ENCODE measurements at places on chromosomes 1 and 21. TPM values are rescaled to one million over a fixed set of nuclear protein-coding genes. Genes with fewer than 3 reads are reported as not detected.
A peak's percentile ranks its signal among the peaks of the same experiment; 100 is the strongest.

DNA sequence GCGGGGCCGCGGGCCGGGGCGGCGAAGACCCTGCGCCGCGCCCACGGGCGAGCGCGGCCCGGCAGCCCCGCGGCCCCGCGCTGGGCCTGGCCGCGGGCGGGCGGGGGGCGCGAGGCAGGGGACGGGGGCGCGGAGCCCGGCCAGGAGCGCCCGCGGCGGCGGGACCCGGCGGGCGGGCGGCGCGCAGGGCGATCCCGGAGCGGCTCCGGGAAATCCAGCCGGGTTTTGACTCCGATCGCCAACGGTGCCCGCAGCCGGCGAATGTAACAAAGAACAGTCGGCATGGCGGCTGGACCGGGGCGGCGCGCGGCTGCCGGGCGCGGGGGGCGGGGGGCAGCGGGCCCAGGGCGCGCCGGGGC, 334 bp downstream of the PRDM15 start:
- peaks cover 16% of the 10 kb centered on the region for H3K4me1 ChIP-seq
- peak; percentile 84 for DNase-seq

- H3K27ac ChIP-seq: no peak overlapping the region
- no peak overlapping the region for H3K4me3 ChIP-seq
- H3K36me3 ChIP-seq: no peaks in the 10 kb centered on the region
- no peaks in the 10 kb centered on the region for H3K4me1 ChIP-seq
- H3K27me3 ChIP-seq: peaks cover 32% of the 10 kb centered on the region
Measured at GRCh38 chr21:37605006-37605405, 238.4 kb downstream of the DYRK1A start.

DNA sequence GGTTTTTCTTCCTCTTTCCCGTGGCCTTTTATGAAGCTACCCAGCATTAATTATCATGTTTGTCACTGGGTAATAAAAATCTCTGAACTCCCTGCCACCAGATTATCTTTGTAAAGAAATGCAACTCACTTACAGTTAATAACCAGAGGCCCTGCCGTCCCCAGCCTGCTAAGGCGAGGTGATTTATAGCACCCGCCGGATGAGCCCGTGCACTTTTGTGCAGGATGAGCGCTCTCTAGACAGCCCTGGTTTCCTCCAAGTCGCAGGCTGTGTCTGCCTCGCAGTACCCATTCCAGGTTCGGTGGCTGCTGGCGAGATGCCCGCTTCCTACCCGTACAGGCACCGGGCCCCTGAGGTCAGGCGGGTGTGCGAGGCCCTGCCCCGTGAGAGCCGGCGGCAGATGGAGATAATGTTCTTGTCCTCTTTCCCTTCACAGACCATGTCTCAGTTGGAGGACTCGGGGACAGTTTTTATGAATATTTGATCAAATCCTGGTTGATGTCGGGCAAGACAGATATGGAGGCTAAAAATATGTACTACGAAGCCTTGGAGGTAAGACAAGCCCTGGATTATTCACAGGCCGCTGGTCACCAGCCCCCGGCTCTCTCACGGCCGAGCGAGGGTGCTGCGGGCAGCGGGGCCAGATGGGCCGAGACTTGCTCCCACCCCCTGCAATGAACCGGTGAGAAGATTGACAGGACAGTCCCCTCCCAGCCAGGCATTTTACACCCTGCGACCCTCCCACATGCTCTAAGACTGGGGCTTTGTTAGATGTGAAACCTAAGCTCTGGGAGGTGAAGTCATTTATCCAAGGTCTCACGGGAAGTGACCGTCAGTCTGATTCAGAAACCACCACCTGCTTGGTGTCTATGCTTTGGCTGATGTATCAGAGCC, 28.5 kb upstream of the SELENON start:
- no peak for DNase-seq
- H3K27ac ChIP-seq: no peak overlapping the region
- H3K4me3 ChIP-seq: no peak overlapping the region
- H3K4me1 ChIP-seq: peaks cover 17% of the 10 kb centered on the region
- no peaks in the 10 kb centered on the region for H3K36me3 ChIP-seq
- peaks cover 17% of the 10 kb centered on the region for H3K27me3 ChIP-seq

DNA sequence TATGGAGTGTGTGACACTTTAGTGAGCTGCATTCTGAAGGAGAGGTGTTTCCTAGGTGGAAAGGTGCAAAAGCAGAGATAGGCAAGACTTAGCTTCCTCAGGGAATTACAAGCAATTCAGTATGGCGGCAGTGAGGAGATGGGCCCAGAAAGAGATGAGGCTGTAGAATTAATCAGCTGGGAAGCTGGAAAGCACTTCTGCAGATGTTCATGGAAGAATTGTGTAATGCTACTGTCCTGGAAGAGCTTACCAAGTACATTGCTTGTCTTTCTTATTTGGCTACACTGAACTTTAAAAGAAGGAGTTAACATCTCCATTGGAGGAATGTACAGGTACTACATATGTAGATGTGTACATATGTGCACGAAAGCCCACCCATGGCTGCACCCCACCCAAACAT, 103.7 kb upstream of the DPT start:
- peaks cover 15% of the 10 kb centered on the region for H3K4me1 ChIP-seq
- no peak for DNase-seq
- no peaks in the 10 kb centered on the region for H3K36me3 ChIP-seq
- no peaks in the 10 kb centered on the region for H3K27me3 ChIP-seq
- H3K4me3 ChIP-seq: no peak overlapping the region

- peaks cover 43% of the 10 kb centered on the region for H3K36me3 ChIP-seq
- peak overlapping the region; percentile 20 for H3K27ac ChIP-seq
- H3K4me3 ChIP-seq: no peak overlapping the region
- H3K27me3 ChIP-seq: no peaks in the 10 kb centered on the region
- H3K4me1 ChIP-seq: peaks cover 52% of the 10 kb centered on the region
Measured at GRCh38 chr1:91724231-91724630, 161.7 kb downstream of the TGFBR3 start.

DNA sequence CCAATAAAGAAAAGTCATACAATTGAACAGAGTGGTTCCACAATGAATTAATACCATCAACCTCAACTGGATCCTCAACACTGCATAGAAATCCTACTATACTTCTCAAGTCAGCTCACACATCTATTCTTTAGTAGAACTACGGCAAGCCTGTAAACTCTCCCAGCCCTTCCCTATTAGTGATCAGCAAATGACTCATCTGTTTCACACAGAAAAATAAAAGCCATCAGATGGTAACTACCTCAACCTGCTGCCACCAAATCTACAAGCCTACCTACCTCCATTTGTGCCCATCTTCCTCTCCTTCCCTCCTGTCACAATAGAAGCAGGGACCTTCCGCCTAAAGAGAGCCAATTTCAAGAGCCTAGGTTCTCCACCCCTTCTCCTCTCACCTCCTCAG, 63.6 kb downstream of the DMAP1 start:
- H3K36me3 ChIP-seq: no peaks in the 10 kb centered on the region
- no peak for DNase-seq
- H3K4me3 ChIP-seq: no peak overlapping the region
- H3K27me3 ChIP-seq: no peaks in the 10 kb centered on the region
- H3K4me1 ChIP-seq: no peaks in the 10 kb centered on the region

DNA sequence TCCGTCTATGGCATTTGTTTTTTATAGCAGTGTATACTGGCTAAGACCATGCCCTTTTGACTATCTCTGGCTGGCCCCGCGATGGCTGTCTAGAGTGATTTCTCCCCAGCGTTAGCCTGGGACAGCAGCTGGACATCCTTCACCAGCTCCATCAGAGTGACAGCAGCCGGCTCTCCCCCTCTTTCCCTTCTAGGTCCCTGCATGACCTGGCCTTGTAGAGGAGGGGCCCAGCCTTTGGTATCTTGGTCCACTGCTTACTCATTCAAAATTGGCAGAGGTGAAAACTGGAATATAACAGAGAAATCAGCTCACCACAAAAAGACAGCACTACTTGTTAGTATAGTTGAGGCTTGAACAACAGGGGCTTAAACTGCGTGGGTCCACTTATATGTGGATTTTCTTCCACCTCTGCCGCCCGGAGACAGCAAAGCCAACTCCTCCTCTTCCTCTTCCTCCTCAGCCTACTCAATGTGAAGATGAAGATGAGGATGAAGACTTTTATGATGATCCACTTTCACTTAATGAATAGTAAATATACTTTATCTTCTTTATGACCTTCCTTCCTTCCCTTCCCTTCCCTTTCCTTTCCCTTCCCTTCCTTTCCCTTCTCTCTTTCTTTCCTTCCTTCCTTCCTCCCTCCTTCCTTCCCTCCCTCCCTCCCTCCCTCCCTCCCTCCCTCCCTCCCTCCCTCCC, 29.4 kb upstream of the B3GALNT2 start:
- no peak overlapping the region for H3K27ac ChIP-seq
- no peak overlapping the region for H3K4me3 ChIP-seq
- H3K27me3 ChIP-seq: peaks cover 2% of the 10 kb centered on the region
- no peak for DNase-seq
- H3K4me1 ChIP-seq: no peaks in the 10 kb centered on the region

DNA sequence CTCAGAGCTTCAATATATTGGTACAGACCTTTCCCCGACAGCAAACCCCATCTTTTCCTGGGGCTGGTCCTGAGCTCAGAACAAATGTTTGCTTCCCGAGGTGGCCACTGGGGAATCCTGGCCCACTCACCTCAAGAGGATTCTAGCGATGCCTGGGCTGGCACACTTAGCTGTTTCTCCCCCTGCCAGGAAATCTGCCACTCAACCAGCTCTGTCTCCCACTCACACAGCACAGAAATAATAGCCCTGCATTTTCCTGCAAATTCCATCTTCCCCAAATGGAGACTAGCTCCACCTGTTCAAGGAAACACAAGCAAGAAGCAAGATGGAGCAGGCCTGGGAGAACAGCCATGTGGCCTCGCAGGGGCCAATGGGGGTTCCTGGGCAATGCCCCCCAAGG, 21.1 kb downstream of the KCNN3 start:
- no peak for DNase-seq
- H3K4me1 ChIP-seq: peaks cover 6% of the 10 kb centered on the region
- H3K36me3 ChIP-seq: no peaks in the 10 kb centered on the region
- H3K27ac ChIP-seq: no peak overlapping the region
- peaks cover 3% of the 10 kb centered on the region for H3K27me3 ChIP-seq

DNA sequence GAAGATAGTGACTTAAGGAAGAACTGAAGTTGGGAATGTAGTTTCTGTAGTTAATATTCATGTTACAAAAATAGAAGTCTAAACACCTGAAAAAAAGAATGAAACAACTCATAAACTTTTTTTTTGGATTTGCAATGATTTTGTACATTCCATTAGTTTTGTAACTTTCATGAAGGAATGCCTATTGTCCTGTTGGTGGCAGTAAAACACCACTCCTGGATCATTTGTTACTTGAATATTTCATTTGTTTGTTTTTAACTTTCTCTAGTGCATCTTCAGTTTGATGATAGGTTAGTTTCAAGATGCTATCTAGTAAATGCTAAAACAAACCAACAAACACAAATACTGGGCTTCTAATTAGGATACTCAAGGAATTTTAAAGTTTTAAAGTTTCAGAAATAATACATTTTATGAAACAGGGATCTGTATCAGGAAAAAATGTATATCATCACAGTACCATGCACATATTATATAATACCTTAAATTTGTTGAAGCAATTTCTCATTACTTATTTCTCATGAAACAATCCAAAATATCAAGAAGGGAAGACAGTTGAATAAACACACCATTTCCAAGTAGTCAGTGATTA, 229.7 kb upstream of the CACYBP start:
- H3K36me3 ChIP-seq: no peaks in the 10 kb centered on the region
- H3K27me3 ChIP-seq: no peaks in the 10 kb centered on the region
- no peak overlapping the region for H3K4me3 ChIP-seq

DNA sequence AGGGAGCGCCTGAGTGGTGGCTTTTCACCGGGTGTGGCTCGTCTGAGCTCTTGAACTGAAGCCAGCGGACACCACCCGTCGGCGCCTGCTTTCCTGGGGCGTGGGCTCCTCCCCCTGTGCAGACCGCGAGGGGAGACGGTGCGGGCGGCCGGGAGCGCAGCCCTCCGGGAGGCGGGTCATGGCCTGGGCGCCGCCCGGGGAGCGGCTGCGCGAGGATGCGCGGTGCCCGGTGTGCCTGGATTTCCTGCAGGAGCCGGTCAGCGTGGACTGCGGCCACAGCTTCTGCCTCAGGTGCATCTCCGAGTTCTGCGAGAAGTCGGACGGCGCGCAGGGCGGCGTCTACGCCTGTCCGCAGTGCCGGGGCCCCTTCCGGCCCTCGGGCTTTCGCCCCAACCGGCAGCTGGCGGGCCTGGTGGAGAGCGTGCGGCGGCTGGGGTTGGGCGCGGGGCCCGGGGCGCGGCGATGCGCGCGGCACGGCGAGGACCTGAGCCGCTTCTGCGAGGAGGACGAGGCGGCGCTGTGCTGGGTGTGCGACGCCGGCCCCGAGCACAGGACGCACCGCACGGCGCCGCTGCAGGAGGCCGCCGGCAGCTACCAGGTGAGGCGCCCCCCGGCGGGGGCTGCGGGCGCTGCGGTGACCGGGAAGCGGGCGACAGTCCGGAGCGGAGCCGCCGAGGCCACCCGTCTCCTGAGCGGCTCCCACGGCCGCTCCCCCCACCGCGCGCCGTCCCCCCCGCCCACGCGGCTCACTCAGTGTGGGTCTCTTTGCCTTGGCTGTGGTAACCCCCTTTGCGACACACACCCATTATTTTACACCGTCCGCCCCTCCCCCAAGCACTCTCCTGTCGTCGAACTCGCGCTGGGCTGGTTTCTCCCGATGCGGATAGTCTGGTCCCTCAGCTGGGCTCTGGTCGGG, at the start of gene TRIM58:
TRIM58 (plus strand) TSS at position 119 of the 916 bp plus-strand sequence; CDS start at position 179, 60 bp downstream.
- H3K4me1 ChIP-seq: peaks cover 10% of the 10 kb centered on the region
- peaks cover 14% of the 10 kb centered on the region for H3K27me3 ChIP-seq
- H3K4me3 ChIP-seq: peak within 1 kb of the TSS; percentile 76
- H3K27ac ChIP-seq: no peak within 1 kb of the TSS

- no peak for DNase-seq
- H3K27me3 ChIP-seq: no peaks in the 10 kb centered on the region
- H3K4me1 ChIP-seq: peaks cover 66% of the 10 kb centered on the region
- no peaks in the 10 kb centered on the region for H3K36me3 ChIP-seq
- peak overlapping the region; percentile 83 for H3K27ac ChIP-seq
Measured at GRCh38 chr1:181134543-181135436, 46.3 kb downstream of the IER5 start.

- no peak overlapping the region for H3K4me3 ChIP-seq
- peaks cover 73% of the 10 kb centered on the region for H3K36me3 ChIP-seq
- no peaks in the 10 kb centered on the region for H3K27me3 ChIP-seq
Measured at GRCh38 chr1:116743535-116743934, 10.7 kb upstream of the CD2 start.

GRCh38 chr1:1797731-1798341, 19.6 kb upstream of the NADK start:
- DNase-seq: no peak
- H3K4me1 ChIP-seq: peaks cover 37% of the 10 kb centered on the region
- no peaks in the 10 kb centered on the region for H3K27me3 ChIP-seq
- H3K36me3 ChIP-seq: peaks cover 17% of the 10 kb centered on the region

DNA sequence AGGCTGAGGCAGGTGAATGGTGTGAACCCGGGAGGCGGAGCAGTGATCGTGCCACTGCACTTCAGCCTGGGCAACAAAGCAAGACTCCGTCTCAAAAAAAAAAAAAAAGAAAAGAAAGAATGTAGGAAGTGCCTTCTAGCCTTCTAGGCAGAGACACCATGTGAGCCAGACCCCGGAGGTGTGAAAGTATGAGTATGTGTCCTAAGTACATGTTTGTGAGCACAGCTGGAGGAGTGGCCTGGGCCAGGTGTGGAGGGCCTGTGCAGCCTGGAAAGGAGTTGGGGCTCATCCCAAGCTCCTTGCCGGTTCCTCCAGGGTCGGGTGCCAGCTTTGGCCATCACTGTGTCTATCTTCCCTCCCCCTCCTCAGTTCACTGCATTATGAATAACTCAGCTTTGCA, 13.0 kb downstream of the SOX13 start:
- peaks cover 40% of the 10 kb centered on the region for H3K4me1 ChIP-seq
- DNase-seq: no peak
- peak overlapping the region; percentile 67 for H3K27ac ChIP-seq
- H3K36me3 ChIP-seq: no peaks in the 10 kb centered on the region
- no peaks in the 10 kb centered on the region for H3K27me3 ChIP-seq
- no peak overlapping the region for H3K4me3 ChIP-seq

Gene ITGB2
- 448 TPM for total RNA-seq

Gene ZNF670
- 3.0 TPM for total RNA-seq

Gene ATP1A2
- not detected for total RNA-seq

Gene PDE9A
- 1.4 TPM for total RNA-seq

Gene FABP3
- not detected for total RNA-seq

All from natural killer cell treated with Interleukin-12 subunit alpha and Interleukin-12 subunit beta and Interleukin-15 and Interleukin-18, amount 100 ng/mL, for 72 hours (primary cell).